ENCODE measurements at places on chromosomes 2 and 18.

- no peak for DNase-seq
Measured at GRCh38 chr2:27379836-27380625, 503 bp downstream of the ZNF513 start.

GRCh38 chr18:42080340-42080739, 125.3 kb downstream of the PIK3C3 start:
- no peak for DNase-seq

- no peak for DNase-seq
Measured at GRCh38 chr18:70197844-70198243, 7.6 kb downstream of the RTTN start.

GRCh38 chr2:86204458-86204857, 5.2 kb downstream of the MRPL35 start:
- no peak for DNase-seq

DNA sequence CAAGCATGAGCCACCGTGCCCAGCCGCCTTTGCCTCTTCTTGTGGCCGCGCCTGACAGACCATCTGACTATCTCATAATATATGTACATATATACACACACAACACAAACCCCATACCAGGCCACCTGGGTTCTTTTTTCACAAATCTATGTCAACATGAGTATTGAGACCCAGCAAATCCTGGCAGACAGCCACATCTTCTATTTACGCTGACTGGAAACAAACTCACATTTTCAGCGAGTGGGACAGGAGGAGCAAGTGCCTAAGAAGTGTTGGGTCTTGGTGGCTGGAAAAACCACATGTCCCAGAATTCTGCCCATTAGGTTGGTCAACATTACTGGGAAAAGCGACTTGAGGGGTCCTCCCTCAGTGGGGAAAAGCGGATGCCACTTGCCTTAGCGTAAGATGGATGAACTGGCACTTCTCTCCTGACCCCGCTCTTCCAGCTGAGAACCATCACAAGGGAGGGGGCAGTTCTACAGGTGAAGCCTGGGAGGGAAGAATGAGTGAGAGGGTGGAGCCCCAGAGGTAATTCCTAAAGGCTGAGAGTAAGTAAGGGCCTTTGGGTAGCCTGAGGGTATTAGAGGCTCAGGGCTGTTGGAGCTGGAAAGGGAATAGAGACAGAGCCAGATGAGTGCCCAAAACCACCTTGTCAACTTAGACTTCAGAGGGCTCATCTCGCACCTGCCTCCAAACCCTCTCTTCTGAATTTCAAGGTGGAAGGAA, 1.9 kb downstream of the SCYGR3 start:
- no peak for DNase-seq
